Upper lobe of left lung (tissue), 6 donors: ENCODE measurements at places on chromosomes 2 and 18. TPM values are rescaled to one million over a fixed set of nuclear protein-coding genes. Genes with fewer than 3 reads are reported as not detected.

- peak; percentile 88 for DNase-seq
Measured at GRCh38 chr2:23351388-23352141, 33.4 kb upstream of the KLHL29 start.

Gene EML4
- total RNA-seq = 68.4 TPM

Gene YIPF4
- 46.5 TPM for total RNA-seq

DNA sequence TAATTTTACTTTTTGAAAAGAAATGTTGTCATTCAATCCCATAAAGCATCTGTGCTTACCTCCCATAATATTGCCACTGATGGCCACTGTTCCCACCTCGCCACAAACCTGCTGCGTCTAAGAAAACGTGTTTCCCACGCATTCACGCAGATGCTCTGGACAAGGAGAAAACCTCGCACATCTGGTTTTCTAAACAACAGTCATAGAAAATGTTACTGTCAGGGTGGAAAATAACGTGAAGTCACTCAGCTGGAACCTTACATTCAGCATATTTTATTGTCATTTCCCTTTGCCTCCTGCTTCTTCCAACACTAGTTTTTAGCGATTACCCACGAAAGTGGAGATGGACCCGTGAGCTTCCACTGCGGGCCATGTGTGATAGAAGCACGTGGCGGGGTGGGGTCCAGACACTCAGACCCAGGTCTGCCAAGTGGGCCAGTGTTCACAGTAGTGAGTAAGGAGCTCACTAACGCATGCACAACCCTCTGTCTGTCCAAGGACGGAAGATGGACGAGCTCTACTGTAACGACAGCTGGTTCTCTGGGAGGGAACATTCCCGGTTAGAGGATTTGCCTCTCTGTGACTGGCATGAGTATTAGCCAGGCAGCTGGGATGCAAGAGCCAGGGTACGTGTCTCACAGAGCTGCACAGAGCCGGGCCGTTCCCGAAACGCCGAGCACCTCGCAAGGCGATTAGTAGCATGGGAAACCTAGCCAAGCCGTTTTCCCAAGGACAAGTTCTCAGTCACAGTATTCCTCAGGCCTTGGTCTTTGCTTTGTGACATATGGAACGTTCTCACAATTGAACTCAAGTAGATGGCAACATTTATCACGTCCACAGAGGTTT, 94.5 kb downstream of the MTCL1 start:
- DNase-seq = peak; percentile 52

- no peak for DNase-seq
Measured at GRCh38 chr2:241724975-241725870, 9.2 kb upstream of the D2HGDH start.

GRCh38 chr2:100320547-100321178, 1.6 kb downstream of the LONRF2 start:
- DNase-seq = no peak

DNA sequence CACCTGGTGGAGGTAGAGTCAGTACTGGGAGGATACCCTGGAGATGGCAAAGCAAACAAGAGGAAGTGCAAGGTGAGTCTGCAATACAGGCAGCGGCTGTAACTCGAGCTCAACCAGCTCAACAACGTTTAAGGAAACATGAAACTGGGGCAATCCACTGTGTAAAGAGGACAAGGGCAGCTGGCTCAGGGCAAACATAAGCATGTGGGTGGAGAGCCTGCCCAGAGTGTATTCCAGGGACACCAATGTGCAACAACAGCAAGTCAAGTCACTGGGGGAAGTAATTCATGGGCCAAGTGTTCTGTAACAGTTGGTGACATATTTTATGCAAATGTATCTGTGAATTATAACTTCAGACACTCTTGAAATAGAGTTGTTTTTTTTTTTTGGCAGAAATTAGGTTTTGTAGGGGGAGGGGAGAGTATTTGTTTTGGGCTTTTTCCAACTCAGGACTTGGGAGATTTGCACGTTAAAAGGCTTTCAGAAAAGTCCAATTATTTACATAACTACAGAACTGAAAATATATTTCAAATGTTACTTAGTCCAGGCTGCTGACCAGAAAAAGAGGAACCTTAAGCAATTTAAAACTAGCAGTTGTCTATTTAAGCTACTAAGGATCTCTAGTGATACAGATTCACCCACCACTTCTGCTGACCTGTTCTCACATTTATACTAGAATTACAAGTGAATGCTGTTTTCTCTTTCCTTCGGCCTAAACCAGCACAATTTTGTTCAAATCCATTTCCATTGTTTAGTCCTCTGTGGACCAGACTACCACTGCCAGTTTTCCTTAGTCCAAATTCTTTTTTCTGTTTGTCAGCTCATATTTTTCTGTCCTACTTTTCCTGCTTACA, 18.6 kb downstream of the NRXN1 start:
- DNase-seq = no peak

Gene PLGLB1
- total RNA-seq = 0.88 TPM

GRCh38 chr2:111068435-111069058, 52.2 kb upstream of the BCL2L11 start:
- no peak for DNase-seq
